ENCODE measurements at places on chromosomes 2 and 18.

- peak; percentile 37 for DNase-seq
Observed at GRCh38 chr18:31555971-31556747, 35.5 kb upstream of the TTR start.

GRCh38 chr2:78701546-78701945 lies 324.0 kb upstream of the REG3G start:
- no peak for DNase-seq

GRCh38 chr18:57755473-57756067 lies 47.5 kb downstream of the ATP8B1 start:
- no peak for DNase-seq

DNA sequence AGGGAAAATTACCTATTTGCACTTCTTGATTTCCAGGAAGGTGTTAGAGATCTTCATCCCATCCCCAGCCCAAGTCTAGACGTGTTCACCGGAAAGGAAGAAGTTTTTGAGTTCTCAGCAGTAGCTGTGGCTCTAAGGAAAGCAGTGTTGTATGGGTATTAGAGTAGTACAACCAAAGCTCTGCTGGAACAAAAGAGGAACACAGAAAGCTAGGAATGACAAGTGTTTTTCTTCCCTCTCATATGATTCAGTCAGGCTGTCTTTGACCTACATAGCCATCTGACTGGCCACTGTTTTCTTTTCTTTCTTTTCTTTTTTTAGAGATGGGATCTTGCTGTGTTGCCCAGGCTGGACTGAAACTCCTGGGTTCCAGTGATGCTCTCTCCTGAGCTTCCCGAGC lies 82.7 kb upstream of the SLC39A10 start:
- no peak for DNase-seq

DNA sequence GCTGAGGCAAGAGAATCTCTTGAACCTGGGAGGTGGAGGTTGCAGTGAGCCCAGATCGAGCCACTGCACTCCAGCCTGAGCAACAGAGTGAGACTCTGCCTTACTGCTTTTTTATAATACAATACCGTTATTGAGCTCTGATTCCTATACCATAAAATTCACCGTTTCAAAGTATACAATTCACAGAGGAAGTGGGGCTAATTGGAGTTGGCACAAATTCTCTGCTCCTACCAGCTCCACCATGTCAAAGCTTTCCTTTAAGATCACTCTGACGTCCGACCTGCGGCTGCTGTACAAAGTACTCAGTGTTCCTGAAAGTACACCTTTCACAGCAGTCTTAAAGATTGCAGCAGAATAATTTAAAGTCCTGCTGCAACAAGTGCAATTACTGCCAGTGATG lies 29.6 kb upstream of the CYBRD1 start:
- no peak for DNase-seq

- DNase-seq, result no peak
Observed at GRCh38 chr2:126600742-126601141, 55.2 kb upstream of the GYPC start.

DNA sequence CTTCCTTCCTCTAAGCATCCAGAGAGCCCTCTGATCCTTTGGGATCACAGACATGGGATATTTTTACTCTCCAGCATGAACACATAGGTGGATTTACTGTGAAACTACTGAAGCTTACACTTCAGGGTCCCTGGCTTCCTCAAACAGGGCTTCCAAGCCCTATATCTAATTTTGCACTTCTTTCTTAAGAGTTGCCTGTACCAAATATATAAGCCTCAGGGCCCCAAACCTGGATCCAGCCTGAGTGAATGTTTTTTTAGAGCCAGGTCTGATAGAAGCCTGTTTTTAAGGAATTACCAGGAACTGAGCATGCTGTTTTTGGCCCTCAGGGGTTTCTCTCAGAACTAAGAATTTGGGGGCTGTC lies 13.2 kb upstream of the KCMF1 start:
- no peak for DNase-seq

DNA sequence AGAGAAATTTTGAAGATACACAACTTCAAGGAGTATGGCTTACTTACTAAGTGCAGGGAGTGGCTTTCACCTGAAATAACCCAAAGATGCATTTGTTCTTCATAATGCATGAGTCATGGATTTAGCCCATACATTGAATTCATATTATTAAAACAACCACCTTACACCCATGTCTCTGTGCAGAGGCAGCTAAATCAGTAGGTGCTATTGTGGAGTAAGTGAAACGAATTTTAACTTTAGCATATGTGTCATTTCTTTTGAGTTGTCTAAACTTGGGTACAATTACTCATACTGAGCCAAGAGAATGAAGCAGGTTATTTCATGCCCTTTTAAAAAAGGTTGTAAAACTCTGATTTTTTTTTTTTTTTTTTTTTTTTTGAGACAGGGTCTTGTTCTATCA lies 11.0 kb upstream of the ANKRD29 start:
- peak; percentile 23 for DNase-seq

DNA sequence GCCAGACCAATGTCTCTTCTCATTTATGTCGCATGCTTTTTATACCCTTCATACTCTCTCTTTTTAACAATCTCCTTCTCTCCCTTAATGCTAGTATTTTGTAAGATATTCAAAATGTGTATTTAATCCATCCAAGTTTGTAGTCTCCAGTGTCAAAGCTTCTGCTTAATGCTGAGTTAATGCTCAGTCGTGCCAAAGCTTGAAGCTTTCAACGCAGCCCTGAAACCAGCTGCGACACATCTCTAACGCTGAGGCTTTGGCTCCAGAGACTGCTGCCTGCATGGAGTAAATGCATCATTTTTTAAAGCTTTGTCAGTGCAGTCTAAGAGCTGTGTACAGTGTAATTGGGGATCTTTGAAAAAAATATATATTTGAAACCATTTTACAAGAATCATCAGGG lies 2108.8 kb upstream of the PIK3C3 start:
- DNase-seq, result no peak

DNA sequence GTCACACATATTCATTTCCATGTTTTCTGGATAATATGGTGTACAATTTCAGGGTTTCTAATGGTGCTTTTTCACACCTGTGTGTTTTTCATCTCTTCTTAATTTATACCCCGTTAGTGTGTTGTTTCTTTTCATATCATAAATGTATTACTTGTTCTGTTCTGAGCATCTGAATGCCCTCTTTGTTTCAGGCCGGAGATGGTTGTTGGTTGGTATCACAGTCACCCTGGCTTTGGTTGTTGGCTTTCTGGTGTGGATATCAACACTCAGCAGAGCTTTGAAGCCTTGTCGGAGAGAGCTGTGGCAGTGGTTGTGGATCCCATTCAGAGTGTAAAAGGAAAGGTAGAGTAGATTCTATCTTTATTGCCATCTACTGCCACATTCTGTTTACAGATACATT lies 45.1 kb upstream of the TBR1 start:
- DNase-seq, result no peak

GRCh38 chr2:177335917-177336450 lies 56.6 kb upstream of the AGPS start:
- DNase-seq, result no peak

- no peak for DNase-seq
Observed at GRCh38 chr18:47174545-47175116, 1.5 kb downstream of the IER3IP1 start.

DNA sequence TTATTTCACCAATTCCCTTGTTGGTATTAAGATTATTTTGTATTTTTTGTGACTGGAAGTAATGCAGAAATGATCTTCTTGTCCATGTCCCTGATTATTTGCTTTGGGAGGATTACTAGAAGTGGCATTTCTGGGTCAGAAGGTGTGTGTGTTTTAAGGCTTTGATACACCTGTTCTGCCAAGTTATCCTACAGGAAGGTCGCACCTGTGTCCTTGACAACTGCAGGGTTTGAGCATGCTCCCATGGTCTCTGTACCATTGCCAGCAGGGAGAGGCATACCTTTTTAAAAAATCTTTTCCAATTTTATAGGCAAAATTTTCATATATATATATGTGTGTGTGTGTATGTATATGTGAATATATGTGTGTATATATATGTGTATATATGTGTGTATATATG lies 29.7 kb downstream of the KDM3A start:
- no peak for DNase-seq

DNA sequence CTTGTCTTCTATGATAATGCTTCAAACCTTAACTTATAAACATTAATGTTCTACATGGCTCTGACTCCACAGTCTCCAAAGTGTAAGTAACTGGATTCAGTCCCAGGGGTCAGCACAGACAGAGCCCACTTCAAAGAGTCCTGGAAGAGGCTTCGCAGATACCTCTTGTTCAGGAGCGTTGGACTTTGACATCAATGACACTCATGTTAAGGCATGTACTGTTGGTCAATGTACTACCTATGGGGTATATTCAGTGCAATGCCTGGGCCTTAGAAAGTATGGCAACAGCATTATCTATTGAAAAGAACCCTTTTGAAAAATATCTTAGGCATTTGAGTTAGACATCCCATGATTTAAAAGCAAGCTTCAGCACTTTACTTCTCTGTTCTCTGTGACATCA lies 143.1 kb downstream of the GRB14 start:
- DNase-seq, result no peak

GRCh38 chr2:231924889-231925275 lies 1.3 kb downstream of the NPPC start:
- DNase-seq, result no peak

- no peak for DNase-seq
Observed at GRCh38 chr2:170123593-170123992, 54.4 kb upstream of the MYO3B start.

DNA sequence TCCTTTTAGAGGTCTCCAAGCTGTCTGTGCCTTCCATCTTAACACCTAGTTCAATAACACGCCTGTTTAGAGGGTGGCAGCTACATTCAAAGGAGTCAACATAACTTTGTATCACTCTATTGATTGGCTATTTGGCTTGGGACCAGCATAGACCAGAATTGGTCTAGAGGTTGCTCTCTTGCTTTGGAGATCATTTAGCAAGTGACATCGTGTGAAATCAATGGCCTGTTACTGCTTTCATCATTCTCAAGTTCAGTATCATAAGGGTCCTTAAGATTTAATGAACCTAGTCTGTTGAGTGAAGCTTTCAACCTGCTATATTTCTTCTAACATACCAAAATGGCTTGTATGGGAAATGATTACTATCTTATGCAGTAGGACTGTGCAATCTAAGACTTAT lies 768.2 kb downstream of the NRXN1 start:
- no peak for DNase-seq

DNA sequence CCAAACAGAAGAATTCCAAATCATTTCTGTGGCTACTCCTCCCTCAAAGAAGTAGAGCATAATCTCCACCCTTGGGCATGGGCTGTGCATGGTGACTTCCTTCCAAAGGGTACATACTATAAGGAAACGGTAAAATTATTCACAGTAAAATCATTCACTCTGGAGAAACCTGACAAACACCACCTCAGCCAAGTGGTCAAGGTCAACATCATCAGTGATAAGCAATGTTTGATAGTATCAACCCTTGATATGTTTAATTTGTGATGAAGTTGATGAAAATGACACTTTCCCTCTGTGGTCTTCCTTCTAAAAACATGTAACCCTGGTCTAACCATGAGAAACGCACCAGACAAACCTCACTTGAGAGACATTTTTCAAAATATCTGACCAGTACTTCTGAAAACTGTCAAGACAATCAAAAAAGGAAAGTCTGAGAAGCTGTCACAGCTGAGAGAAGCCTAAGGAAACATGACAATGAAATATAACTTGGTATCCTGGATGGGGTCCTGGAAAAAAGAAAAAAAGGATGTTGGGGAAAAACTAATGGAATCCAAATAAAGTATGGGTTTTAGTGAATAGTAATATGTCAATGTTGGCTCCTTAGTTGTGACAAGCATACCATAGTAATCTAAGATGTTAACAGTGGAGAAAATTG lies 9.4 kb upstream of the TXNDC2 start:
- no peak for DNase-seq

DNA sequence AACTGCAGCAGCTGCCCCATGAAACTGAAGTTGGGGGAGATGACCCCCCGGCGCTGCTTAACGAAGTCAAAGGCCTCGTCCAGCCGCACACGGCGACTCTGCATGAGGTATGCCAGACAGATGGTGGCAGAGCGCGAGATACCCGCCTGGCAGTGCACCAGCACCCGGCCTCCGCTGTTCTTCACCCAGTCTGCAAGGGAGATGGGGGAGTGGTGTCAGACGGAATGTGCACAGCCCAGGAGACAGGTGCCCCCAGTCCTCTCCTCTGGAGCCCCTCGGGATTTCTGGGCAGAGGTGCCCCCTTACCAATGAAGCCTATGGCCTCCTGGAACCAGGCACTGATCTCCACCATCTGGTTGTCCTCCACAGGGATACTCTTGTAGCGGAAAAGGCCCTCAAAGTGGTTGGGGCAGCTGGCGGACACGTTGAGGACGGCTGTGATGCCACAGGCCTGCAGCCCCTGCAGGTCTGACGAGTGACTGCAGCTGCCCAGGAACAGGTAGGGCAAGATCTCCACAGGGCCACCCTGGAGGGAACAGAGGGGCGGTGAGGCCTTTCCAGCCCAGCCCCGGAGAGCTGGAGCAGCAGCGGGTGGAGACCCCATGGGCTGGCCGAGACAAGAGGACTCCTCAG lies 1.3 kb downstream of the DUSP2 start:
- DNase-seq, result peak; percentile 61

GRCh38 chr2:138454761-138455160 lies 46.8 kb upstream of the SPOPL start:
- DNase-seq, result no peak

- DNase-seq, result no peak
Observed at GRCh38 chr2:224570328-224570993, 14.7 kb downstream of the CUL3 start.

GRCh38 chr2:185463481-185463880 lies 275.1 kb upstream of the FSIP2 start:
- DNase-seq, result no peak

- DNase-seq, result no peak
Observed at GRCh38 chr2:196372811-196373664, 201.7 kb upstream of the STK17B start.

DNA sequence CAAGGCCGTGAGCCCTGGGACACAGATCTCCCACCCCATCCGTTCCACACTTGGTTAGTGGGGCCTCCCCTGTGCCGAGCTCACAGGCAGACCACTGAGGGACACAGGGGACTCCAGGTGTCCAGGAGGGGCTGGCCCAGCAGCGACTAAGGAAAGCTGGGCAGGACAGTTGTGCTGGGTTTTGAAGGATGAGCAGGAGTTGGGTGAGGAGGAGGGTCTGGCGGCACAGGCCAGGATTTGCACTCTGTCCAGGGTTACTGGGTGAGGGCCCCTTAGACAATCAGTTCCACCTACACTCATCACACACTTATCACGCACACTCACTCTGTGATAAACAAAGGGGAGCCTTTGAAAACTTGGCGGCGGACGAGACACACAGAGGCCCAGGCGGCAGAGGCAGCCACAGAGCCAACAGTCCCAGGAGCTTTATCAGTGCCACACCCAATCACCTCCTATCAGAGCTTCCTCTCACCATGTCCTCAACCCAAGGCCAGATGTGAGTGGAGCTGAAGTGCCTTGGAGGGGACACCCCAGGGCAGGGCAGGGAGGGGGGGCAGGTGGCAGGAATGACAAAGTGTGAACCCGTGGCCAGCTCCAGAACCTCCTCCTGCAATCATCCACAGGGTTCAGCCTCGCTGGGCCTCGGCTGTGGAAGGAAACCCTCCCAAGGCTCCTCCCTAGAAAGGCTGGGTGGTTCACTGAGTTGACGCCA lies 26.6 kb downstream of the BIN1 start:
- peak; percentile 73 for DNase-seq

- no peak for DNase-seq
Observed at GRCh38 chr2:206011795-206012194, 74.2 kb downstream of the INO80D start.
